ENCODE measurements at places on chromosomes 3 and 15. TPM values are rescaled to one million over a fixed set of nuclear protein-coding genes. Genes with fewer than 3 reads are reported as not detected.

DNA sequence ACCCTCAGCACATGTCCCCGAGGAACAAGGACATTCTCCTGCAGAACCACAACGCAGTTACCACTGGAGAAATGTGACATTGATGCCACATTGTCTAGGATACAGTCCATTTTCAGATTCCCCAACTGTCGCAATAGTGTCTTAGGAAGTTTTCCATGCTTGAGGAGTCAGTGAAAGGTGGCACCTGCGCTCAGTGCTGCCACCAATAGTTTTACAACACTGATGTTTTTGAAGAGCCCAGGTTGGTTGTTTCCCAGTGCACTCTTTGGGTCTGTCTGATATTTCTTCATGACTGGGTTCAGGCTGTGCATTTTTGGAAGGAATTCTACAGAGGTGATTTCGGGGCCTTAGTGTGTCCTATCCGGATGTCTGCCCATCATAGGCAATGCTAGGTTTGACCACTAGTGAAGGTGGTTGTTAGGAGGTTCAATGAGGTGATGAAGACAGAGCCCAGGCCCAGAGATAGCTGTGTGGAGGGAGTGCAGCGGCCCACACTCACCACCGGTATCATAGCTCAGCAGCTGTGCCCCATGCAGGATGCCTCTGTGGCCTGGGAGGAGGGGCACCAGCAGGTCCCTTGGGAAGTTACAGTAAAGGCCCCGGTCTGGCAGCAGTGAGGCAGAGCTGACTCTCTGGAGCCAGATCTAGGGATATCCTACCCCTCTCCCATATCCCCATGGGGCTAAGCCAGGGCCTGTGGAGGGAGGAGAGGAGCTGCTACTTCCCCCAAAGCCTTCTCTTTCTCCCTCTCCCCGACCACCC lies 96.6 kb downstream of the DNAJB8 start:
- no peak for DNase-seq

DNA sequence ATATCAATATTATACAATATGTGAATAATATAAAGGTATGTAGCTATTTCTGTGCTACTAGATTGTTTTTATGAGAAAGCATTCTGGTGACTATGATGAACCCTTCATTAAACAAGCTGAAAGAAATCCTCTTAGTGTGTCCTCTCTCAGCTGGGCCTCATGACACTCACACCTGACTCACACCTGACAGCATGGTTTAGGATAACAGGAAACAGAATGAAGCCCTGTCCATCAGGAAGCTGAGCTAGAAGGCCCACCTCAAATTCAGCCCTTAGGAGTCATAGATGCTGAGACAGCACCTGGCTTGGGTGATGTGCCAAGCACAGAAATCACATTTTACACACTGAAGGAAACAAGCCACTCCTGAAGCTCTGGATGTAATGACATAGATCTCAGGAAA lies 30.8 kb downstream of the CHCHD4 start:
- DNase-seq, result no peak

Gene MEIS2
- total RNA-seq, result 35.3 TPM

Gene PAK6
- total RNA-seq, result 0.12 TPM

DNA sequence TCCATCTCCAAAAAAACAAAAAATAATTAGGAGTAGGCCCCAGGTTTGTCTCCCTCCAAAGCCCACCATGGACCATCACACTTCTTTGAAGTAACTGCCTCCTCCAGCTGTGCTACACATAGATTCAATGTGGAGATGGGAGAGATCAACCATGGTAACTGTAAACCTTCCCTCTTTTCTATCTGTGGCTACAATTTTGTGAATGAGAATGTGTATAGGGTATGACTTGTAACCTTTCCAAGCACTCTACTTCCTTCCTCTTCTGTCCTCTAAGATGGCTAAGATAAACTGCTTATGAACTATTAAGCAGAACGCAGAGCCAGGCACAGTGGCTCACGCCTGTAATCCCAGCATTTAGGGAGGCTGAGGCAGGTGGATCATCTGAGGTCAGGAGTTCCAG lies 55.5 kb upstream of the ATP11B start:
- DNase-seq, result no peak

GRCh38 chr15:68783226-68784058 lies 37.3 kb downstream of the ANP32A start:
- DNase-seq, result peak; percentile 17

- DNase-seq, result peak; percentile 62
Measured at GRCh38 chr3:11477407-11477911, 166.3 kb downstream of the VGLL4 start.

Gene GATM
- total RNA-seq, result 28.1 TPM

GRCh38 chr15:60669351-60669750 lies 190.4 kb upstream of the ICE2 start:
- no peak for DNase-seq

Gene FBXO40
- not detected for total RNA-seq

- DNase-seq, result no peak
Measured at GRCh38 chr3:124648551-124648950, 81.7 kb upstream of the UMPS start.

GRCh38 chr15:50024281-50024680 lies 94.8 kb downstream of the ATP8B4 start:
- no peak for DNase-seq

- peak; percentile 36 for DNase-seq
Measured at GRCh38 chr15:32682569-32682968, 35.2 kb upstream of the GREM1 start.

- no peak for DNase-seq
Measured at GRCh38 chr3:181969925-181970324, 258.2 kb downstream of the SOX2 start.

Gene CSTA
- not detected for total RNA-seq

DNA sequence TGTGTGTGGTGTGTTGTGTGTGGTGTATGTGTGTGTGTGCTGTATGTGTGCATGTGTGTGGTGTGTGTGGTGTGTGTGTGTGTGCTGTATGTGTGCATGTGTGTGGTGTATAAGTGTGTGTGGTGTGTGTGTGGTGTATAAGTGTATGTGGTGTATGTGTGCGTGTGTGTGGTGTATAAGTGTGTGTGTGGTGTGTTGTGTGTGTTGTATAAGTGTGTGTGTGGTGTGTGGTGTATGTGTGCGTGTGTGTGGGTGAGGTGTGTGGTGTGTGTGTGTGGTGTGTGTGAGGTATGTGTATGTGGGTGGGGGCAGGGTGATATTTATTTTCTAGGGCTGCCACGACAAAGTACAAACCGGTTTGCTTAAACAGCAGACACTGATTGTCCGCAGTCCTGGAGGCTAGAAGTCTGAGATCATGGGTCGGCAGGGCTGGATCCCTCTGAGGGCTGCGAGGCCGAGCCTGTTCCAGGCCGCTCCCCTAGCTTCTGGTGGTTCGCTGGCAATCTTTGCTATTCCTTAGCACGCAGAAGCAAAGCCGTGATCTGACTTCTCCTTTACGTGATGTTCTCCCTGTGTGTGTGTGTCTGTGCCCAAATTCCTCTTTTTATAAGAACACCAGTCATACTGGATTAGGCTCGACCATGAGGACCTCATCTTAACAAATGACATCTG lies 160.2 kb downstream of the XXYLT1 start:
- DNase-seq, result no peak
